Stimulated activated CD4-positive, alpha-beta T cell treated with anti-CD3 and anti-CD28 coated beads, Interleukin-1b, Interleukin-23, amount 100 ng/mL, for 24 hours (primary cell): ENCODE measurements at places on chromosomes 16 and 17.

DNA sequence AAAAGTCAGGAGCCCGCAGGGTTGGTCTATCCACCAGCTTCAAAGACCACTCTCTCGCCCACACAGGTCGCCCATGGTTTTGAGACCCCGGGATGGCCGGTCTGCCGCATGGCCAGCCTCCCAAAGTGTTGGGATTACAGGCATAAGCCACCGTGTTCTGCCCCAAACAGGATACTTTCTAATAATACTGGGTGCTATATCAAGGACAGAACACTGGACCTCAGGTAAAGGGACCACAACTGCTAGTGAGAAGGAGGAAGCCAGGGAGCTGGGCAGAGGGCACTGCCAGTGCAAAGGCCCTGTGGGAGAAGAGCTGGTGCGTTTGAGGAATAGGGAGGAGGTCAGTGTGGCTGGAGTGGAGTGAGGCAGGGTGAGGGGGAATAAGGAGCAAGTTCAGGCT lies 34.1 kb downstream of the IL21R start:
- DNase-seq = no peak

DNA sequence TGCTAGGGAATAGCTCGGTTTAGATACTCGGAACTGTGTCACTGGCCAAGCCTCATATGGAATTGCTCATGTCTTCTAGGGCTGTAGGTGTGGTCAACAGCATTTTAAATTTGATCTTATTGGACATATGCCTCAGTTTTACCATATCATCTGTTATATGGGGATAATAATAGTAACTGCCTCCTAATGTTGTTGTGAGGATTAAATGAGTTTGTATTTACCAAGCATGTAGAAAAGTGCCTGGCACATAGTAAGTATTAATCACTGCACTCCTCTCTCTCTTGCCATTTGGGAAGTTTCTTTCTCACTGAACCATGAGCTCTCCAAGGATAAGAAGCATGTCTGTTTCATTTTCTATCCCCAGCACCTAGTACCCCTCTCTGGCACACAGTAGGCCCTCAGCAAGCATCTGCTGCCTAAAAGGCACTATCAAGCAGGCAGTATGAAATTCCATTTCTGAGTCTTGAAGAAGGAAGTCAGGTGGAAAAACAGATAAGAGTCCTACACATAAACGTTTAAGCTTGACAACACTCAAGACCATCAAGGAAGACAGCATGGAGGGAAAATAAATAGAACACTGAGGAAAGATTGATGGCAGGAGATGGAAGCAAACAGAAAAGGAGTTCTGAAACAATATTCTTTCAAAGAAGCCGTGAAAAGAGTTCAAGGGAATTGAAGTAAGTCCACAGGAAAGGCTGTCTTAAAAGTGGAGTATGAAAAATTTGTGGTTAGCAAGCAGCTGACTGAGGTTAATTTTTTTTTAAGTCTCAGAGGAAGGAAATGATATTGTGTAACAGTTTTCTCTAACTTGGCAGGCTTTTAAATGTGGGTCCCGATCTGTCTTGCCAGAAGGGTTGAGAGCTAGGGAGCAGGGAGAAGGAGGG lies 2.2 kb upstream of the ATP6V0A1 start:
- DNase-seq = no peak

GRCh38 chr17:19271780-19272357 lies 34.7 kb downstream of the EPN2 start:
- no peak for DNase-seq

GRCh38 chr17:50689956-50690886 lies 17.5 kb downstream of the ANKRD40 start:
- DNase-seq = no peak

- no peak for DNase-seq
These were observed 123.6 kb upstream of the MPHOSPH6 start for GRCh38 chr16:82293671-82294070.
